Activated B cell treated with CpG ODN at 0.5 μM for 24 hours (primary cell): ENCODE measurements at places on chromosomes 16 and 17.

GRCh38 chr17:259341-259976, 78.0 kb upstream of the DOC2B start:
- no peak for DNase-seq
- H3K4me3 ChIP-seq = no peak overlapping the region
- H3K36me3 ChIP-seq = peaks cover 2% of the 10 kb centered on the region
- no peak overlapping the region for H3K27ac ChIP-seq

DNA sequence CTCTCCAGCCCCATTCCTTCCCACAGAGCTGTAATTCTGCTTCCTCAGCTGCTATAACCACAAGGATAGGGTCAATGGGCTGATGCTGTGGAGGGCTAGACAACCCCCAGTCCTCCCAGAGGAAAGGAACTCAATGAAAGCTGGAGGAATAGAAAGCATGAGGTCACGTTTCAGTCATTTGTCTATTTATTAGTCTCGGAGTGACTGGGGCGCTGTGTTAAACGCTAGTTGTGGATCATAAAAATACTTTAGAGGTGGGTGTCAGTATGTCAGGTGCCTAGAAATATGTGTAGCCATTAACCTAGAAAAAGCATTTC, 787 bp upstream of the CCL3L1 start:
- peak overlapping the region; percentile 62 for H3K4me3 ChIP-seq
- H3K27me3 ChIP-seq = peaks cover 6% of the 10 kb centered on the region
- no peak for DNase-seq
- no peak overlapping the region for H3K27ac ChIP-seq
- H3K4me1 ChIP-seq = peaks cover 48% of the 10 kb centered on the region

- no peak for DNase-seq
- no peak overlapping the region for H3K4me3 ChIP-seq
- H3K27ac ChIP-seq = no peak overlapping the region
- H3K4me1 ChIP-seq = no peaks in the 10 kb centered on the region
- H3K27me3 ChIP-seq = peaks cover 6% of the 10 kb centered on the region
- H3K36me3 ChIP-seq = no peaks in the 10 kb centered on the region
Observed at GRCh38 chr16:77090062-77090461, 100.9 kb upstream of the MON1B start.

DNA sequence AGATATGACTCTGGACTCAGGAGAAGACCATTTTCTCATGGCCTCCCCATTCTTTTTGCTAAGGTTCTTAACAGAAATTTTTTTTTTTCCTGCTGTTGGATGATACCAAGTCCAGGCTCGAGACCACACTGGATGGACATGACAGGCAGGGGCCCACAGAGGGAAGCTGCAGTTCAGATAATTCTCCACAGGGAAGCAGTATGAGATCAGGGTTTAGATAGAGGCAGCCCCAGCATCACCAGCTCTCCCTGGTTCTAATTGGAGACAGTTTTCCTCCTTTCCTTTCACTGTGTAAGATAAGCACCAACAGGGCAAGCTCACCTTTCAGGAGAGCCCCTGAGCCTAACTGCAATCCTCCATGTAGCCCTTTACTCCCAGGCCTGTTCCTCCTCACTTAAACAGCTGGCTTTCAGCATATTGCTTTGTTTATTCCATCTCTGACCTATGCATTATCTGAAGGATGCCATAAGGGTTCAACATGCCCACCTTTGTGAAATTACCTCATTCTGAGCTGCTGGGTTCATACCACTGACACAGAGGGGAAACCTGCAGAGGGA, 108.1 kb downstream of the SNX11 start:
- no peak overlapping the region for H3K4me3 ChIP-seq
- peaks cover 8% of the 10 kb centered on the region for H3K36me3 ChIP-seq

DNA sequence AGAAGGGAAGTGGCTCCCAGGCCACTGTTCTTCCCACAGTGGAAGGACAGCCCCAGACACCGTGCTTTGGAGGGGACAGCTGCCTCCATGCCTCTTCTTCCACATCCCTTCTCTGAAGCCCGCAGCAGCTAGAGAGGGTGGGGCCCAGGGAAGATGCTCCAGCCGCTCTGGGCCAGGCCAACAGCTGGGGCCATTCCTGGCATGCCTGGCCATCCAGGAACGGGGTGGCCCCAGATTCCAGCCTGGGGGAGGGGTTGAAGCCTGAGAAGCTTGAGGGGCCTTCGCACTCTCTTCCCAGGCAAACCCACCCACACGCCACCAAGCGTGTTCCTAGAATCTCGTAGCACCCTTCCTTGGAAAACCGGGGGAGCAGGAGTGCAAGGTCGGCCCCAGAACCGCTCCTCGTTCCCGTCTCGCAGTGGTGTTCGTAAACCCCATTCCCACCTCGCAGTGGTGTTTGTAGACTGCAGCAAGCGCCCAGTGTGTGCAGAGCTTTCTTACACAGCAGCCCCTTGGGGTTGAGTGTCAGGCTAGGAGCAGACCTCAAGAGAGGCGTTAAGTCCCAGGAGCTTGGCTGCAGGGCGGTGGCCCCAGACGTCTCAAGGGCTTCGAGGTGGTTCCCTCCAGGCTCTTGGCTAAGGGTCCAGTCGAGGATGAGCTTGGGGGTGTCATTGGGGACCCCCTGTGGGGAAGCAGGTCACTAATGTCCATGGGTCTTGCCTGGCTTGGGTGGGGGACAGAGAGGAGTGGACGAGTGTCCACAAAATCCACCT, 2.7 kb downstream of the CDH15 start:
- no peak for DNase-seq
- peaks cover 8% of the 10 kb centered on the region for H3K4me1 ChIP-seq
- peaks cover 2% of the 10 kb centered on the region for H3K27me3 ChIP-seq
- no peak overlapping the region for H3K27ac ChIP-seq
- H3K4me3 ChIP-seq = no peak overlapping the region

GRCh38 chr17:39306509-39307212, 80.9 kb upstream of the STAC2 start:
- peaks cover 23% of the 10 kb centered on the region for H3K4me1 ChIP-seq
- peaks cover 19% of the 10 kb centered on the region for H3K36me3 ChIP-seq
- H3K4me3 ChIP-seq = peak overlapping the region; percentile 75
- no peak for DNase-seq
- peak overlapping the region; percentile 75 for H3K27ac ChIP-seq

- H3K4me3 ChIP-seq = no peak overlapping the region
- DNase-seq = no peak
- no peaks in the 10 kb centered on the region for H3K27me3 ChIP-seq
- no peak overlapping the region for H3K27ac ChIP-seq
- peaks cover 84% of the 10 kb centered on the region for H3K36me3 ChIP-seq
- H3K4me1 ChIP-seq = peaks cover 2% of the 10 kb centered on the region
Observed at GRCh38 chr16:66728117-66728787, 23.2 kb downstream of the DYNC1LI2 start.

DNA sequence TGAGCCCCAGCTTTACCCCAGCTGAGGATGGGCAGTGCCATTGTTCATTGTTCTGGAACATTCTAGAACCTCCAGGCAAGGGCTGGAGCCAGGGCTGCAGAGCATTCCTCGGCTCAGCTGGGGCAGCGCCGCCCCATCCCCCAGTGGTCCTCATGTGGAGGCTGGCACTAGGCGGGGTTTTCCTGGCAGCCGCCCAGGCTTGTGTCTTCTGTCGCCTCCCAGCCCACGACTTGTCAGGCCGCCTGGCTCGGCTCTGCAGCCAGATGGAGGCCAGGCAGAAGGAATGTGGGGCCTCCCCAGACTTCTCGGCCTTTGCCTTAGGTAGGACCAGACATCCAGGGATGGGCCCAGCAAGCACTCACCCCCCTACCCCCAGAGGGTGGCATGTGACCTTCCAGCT, at the start of gene TMEM95:
Gene TMEM95, plus strand, starts transcription at position 104 of the 400 bp plus-strand sequence. Its CDS starts 49 bp downstream, at position 153.
- peaks cover 2% of the 10 kb centered on the region for H3K36me3 ChIP-seq
- H3K27ac ChIP-seq = peak within 1 kb of the TSS; percentile 43
- no peak within 1 kb of the TSS for H3K4me3 ChIP-seq
- peaks cover 36% of the 10 kb centered on the region for H3K4me1 ChIP-seq
- no peaks in the 10 kb centered on the region for H3K27me3 ChIP-seq
- no peak for DNase-seq

- no peak overlapping the region for H3K27ac ChIP-seq
- DNase-seq = no peak
- peaks cover 21% of the 10 kb centered on the region for H3K4me1 ChIP-seq
- no peaks in the 10 kb centered on the region for H3K27me3 ChIP-seq
- H3K4me3 ChIP-seq = no peak overlapping the region
Observed at GRCh38 chr17:19248151-19248927, 11.2 kb downstream of the EPN2 start.

GRCh38 chr17:41223821-41224220, 2.6 kb upstream of the KRTAP9-2 start:
- peaks cover 1% of the 10 kb centered on the region for H3K4me1 ChIP-seq
- DNase-seq = no peak
- no peaks in the 10 kb centered on the region for H3K36me3 ChIP-seq
- H3K4me3 ChIP-seq = no peak overlapping the region
- H3K27me3 ChIP-seq = peaks cover 33% of the 10 kb centered on the region

- no peak overlapping the region for H3K4me3 ChIP-seq
- no peak for DNase-seq
- H3K27ac ChIP-seq = no peak overlapping the region
- no peaks in the 10 kb centered on the region for H3K36me3 ChIP-seq
- H3K27me3 ChIP-seq = peaks cover 3% of the 10 kb centered on the region
Observed at GRCh38 chr17:68870161-68870826, 84.9 kb downstream of the ABCA8 start.

GRCh38 chr16:72884573-72884972, 163.4 kb downstream of the ZFHX3 start:
- no peak for DNase-seq
- no peaks in the 10 kb centered on the region for H3K27me3 ChIP-seq
- no peak overlapping the region for H3K4me3 ChIP-seq
- no peak overlapping the region for H3K27ac ChIP-seq
- no peaks in the 10 kb centered on the region for H3K4me1 ChIP-seq

DNA sequence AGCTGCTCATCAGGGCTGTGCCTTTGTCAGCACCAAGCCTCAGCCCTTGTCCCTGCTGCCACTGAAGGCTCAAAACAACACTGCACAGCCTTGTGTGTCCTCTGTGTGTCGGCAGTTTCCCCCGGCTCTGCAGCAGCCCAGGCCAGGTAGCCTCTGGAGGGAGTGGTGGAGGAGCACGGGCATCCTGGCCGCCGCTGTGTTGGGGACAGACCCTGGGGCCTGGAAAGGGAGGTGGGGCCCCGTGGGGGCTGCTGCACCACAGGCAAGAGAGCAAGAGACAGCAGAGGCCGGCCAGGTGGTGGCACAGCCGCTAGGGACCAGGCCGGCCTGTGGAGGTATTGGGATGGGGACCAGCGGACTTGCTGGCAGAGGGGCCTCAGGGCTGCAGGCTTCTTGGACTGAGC, 96.9 kb upstream of the ZNF750 start:
- no peak for DNase-seq
- H3K4me3 ChIP-seq = no peak overlapping the region
- H3K36me3 ChIP-seq = peaks cover 68% of the 10 kb centered on the region
- H3K27me3 ChIP-seq = no peaks in the 10 kb centered on the region
- no peaks in the 10 kb centered on the region for H3K4me1 ChIP-seq

GRCh38 chr16:4788910-4789309, 765 bp upstream of the SEPTIN12 start:
- no peak for DNase-seq
- no peaks in the 10 kb centered on the region for H3K4me1 ChIP-seq
- no peaks in the 10 kb centered on the region for H3K36me3 ChIP-seq
- no peak overlapping the region for H3K4me3 ChIP-seq
- H3K27me3 ChIP-seq = peaks cover 3% of the 10 kb centered on the region
- no peak overlapping the region for H3K27ac ChIP-seq
